ENCODE measurements at places on chromosomes 12 and 14.
A peak's percentile ranks its signal among the peaks of the same experiment; 100 is the strongest.

DNA sequence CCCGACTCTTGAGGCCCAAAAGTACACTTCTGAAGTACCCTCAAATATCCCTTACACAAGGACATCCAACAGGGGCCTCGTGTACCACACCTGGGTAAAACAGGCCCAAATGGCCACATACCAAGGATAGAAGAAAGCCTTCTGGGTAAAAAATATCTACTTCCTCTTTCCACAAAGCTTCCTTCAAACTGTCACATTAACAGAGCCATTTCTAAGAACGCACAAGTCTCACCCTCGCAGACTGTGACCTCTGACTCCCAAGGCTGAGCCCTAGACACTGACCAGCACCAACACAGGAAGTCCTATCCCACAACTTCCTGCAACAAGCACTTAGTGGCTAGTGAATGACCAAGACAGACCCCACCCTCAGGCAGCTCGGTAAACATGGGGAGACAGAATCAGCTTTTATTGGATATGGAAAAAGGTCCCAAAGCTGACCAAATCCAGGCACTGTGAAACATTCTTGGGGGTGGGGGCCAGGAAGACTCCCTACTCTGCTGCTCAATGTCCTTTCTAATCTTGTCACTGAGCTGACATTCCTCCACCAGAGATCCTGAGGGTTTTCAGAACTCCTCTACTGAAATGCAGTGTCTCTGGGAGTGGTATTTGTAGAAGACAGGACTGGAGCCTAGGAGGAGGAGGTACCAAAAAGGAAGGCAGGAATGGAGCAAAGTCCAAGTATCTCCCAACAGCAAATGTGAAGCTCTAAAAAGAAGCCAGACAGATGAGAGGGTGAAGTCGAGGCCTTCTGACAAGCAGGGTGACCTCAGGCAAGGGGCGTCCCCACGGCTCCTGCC, 15.9 kb downstream of the KCTD10 start:
- no peak for DNase-seq

- no peak for DNase-seq
Observed at GRCh38 chr12:20807192-20808080, 3.1 kb upstream of the SLCO1B3 start.

GRCh38 chr12:27657296-27657695, 39.0 kb upstream of the REP15 start:
- no peak for DNase-seq

- no peak for DNase-seq
Observed at GRCh38 chr12:27592548-27592947, 68.5 kb downstream of the PPFIBP1 start.

- DNase-seq: no peak
Observed at GRCh38 chr14:64440494-64440893, 24.8 kb upstream of the AKAP5 start.

- DNase-seq: no peak
Observed at GRCh38 chr14:20612403-20612802, 21.2 kb upstream of the RNASE12 start.

DNA sequence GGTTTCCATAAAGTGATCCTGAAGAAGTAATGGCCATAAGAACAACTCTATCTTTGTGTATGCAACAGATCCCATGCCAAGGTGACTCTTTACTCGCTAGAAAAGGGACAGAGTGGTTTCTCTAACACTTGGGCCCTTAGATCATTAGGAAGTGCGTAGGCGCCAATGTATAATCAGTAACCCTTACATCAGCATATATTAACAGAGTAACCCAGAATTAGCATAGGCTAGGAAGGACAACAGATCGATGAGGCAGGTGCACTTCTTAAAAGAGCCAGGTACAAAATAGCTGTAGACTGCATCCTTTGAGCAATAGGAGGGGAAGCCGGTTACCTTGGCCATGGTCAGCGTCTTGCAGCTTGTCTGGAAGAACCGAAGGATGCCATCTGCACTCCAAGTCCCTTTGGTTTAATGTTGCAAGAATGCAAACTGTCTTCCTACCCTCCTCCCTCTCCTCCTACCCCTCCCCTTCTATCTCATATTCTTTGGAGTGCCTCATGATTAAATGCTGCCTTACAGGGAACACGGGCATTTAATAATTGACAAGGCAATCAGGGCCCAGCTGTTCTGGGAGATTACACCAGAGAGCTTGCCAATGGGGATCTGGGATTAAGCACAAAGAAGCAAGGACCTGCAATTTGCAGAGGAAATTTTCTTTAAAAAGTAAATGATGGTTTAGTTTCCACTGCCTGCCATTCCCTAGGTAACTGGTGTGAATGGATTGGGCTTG, 8.0 kb downstream of the GSG1 start:
- DNase-seq: no peak

DNA sequence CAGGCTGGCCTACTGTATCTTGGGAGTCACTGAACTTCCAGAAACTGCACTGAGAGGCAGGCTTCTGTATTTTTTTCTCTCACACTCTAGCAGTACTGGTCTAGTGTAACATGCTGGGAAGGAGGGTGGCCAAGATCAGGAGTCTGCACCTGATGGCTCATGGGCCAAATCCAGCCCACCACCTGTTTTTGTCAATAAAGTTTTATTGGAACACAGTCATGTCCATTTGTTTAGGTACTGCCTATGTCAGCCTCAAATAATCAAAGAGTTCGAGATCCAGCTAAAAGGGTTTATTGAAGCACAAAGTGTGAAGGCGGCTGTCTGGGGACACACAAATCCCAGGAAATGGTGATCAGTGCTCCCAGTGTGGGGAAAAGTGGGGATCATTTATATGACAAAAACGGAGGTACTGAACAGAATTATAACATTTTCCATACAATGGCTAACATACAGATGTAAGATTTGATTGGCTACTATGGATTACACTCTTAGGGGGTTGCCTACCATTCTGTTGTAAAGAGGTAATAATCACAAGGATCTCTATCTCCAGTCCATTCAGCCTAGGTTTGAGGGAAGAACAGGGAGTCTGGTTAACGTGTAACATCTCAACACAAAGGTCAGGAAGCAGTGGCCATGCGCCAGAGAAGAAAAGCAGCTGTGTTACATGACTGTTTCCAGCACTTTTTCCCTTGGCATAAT, 12.9 kb downstream of the USP30 start:
- no peak for DNase-seq

- no peak for DNase-seq
Observed at GRCh38 chr12:46635818-46636217, 190.0 kb downstream of the SLC38A4 start.

DNA sequence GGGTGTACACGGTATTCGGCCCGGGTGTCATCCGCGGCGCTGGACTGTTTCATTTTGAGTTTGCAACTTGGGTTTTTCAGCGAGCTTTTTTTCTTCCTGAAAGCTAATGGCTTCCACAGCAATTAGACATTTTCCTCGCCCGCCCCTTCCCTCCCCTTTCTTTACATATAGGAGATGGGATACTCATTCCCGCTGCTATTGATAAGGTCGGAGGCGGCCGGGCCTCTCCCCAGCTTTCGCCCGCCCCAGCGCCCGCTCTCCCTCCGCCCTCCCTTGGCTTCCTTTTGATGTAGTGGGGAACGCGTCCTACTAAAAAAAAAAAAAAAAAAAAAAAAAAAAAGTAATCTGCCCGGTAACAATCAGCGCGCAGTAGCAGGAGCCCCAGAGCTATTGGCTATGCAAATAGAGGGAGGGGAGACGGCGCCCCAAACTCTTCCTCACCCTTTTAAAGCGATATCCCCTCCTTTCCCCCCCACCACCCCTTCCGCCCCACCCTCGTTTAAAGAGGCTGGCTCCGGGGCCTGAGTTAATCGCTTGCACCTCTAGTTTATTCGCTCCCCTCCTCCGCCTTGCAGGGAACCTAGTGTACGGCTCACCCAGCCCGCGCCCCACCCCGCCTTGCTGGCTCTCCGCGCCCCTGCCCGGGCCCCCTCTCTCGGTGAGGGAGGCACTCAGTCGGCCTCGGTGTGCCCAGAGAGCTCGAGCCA, 1.7 kb upstream of the CCND2 start:
- DNase-seq: peak; percentile 85

GRCh38 chr14:25042362-25043299, 7.3 kb downstream of the STXBP6 start:
- no peak for DNase-seq

DNA sequence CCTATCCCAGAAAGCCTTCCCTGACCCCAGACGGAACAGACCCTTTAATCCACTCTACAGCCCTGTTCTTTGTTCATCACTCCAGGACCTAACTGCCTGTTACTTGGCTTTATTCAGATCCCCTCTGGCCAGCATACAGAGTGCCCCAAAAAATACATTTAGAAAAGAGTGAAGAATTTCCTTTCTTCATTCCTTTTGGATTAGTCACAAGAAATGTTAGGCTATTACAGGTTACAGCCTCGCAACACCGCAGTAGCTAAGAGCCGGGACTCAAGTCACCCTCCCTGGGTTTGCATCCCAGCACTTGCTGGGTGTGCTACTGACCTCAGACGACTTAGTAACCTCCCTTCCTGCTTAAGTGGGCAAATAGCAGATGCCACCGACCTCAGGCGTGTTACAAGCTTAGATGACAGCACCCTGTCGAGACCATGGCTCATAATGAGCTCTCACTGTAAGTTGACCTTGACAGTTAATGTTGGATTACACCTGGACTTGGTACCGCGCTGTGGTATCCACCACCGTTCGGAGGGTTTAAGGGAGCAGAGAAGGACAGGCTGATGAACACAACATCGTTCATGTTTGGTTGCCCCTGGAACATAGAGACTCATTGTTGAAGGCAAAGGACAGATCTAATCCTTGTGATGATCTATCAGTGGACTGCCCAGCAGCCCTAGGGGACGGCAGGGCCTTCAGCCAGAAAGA, 12.9 kb downstream of the GLRX5 start:
- DNase-seq: no peak

GRCh38 chr12:47282206-47282605, 202.4 kb upstream of the AMIGO2 start:
- DNase-seq: no peak

GRCh38 chr14:97572583-97573458, 775.6 kb downstream of the VRK1 start:
- no peak for DNase-seq

GRCh38 chr14:85254711-85255110, 275.2 kb upstream of the FLRT2 start:
- DNase-seq: no peak

DNA sequence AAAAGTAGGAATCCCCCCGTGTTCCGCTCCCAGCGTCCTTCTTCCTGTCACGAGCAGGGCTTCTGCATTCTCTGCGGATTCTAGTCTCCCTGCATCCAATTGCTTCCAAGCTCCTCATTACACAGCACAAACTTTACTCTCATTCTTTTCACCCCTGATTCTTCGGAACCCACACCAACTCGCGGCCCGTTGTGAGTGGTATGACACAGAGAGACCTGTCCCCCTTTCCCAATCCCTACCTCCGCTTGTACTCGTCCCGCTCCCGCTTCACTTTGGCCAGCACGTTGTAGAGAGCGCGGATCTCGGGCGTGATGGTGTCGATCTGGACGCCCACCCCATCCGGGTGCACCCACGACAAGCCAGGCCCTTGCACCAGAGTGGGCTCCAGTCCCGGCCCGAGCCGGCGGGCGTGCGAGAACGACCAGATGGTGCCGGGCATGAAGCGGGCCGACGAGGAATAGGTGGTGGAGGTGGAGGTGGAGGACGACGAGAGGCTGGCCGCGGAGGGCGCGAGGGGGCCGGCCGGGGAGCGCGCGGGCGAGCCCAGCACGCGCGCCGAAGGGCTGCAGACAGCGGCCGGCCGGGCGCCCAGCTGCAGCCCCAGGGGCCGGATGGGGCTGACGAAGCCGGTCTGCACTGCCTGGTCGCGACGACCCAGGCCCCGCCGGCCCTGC, 687 bp downstream of the IFFO1 start:
- no peak for DNase-seq

DNA sequence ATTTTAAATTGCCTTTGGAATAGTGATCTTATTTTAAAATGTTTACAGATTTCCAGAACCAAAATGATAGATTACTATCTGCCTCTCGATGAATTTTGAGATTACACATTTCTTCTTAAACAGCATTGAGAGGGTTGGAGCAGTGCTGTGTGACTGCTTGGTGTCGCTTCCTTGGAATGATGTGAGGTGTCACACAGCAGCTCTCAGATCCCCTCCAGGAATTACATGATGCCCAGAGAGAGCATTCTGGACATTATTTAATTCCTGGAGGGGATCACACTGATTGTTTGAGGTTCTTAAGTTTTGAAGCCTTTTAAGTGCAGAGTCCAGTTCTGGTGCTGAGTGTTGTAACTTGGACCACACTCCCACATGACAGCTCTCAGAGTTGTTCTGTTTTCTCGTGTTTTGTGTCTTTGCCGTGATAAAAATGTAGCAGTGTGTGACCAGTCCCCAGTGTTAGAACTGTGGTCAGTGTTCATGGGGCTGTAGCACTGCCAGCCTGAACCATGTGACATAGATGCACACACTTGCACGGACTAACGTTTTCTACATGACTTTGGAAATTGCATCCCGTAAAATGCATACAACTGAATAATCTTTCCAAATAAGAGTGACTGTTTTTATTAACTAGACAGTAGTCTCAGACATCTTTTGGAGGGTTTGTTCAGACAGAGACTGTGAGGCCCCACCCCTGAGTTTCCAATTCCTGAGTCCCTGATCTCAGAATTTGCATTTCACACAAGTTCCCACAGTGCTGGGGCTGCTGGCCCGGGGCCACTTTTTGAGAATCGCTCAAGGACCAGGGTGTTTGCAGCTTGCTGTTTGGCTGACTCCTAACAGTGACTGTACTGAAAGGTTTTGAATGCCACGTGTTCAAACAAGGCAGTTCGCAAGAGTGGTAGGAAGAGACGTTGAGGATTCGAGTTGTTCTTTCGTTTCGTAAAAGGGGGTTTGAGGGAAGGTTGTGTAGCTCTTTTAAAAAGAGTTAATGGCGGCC, 26.0 kb downstream of the XRCC3 start:
- no peak for DNase-seq

DNA sequence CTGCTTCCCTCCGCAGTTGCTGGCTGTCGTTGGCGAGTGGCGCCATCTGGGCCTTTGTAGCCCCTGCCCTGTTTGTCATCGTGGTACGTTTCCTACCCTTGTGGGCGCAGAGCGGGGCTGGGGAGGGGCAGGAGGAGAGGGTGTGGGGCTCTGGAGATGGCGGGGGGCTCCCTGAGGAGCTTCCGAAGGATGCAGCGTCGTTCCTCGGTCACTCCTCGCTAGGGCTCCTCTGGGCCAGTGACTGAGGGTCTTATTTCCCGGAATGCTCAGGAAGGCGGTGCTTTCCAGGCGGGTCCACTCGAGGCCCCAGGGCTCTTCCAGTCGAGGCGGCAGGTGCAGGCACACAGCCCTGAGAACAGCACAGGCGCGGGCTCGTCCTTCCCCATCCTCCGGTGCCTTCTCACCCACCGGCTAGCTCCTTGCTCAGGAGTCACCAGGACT, 167.1 kb downstream of the ADGRD1 start:
- no peak for DNase-seq

GRCh38 chr14:55869397-55870049, 248.7 kb upstream of the PELI2 start:
- DNase-seq: no peak

- no peak for DNase-seq
Observed at GRCh38 chr14:49249022-49249421, 337.2 kb downstream of the RPS29 start.

Data from activated CD4-positive, alpha-beta T cell treated with anti-CD3 and anti-CD28 coated beads for 24 hours (primary cell).